Activated T-cell treated with anti-CD3 and anti-CD28 coated beads, Interleukin-2, amount 50 U/mL, for 4 hours (primary cell): ENCODE measurements at places on chromosomes 2 and 18. TPM values are rescaled to one million over a fixed set of nuclear protein-coding genes. Genes with fewer than 3 reads are reported as not detected.
A peak's percentile ranks its signal among the peaks of the same experiment; 100 is the strongest.

- no peak for DNase-seq
Measured at GRCh38 chr2:235639428-235639773, 145.6 kb downstream of the AGAP1 start.

DNA sequence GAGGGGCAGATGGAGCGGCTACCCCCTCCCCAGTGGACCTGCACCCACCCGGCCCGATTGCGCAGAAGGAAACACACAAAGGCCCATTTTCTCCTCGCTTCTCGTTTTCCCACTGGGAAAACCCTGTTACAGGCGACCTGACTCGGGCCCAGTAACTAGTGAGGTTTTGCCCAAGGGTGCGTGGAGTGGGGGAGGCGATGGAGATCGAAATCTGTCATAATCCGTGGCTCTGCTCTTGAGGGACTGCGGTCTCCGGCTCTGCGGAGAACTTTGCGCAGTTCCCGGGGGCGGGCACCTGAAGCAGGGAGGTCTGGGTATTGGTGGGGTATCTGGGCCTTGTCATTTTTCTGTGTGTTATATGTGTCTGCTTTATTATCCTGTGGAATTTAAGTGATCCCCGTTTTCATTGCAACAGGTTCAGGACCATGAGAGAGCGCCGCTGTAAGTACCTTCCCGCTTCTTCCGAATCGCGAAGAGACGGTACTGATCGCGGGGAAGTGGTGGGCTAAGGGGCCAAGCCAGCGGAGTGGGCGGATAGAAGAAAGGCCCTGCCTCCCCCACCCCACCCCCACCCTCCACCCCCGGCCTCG lies 4.0 kb upstream of the HOXD4 start:
- DNase-seq = no peak

DNA sequence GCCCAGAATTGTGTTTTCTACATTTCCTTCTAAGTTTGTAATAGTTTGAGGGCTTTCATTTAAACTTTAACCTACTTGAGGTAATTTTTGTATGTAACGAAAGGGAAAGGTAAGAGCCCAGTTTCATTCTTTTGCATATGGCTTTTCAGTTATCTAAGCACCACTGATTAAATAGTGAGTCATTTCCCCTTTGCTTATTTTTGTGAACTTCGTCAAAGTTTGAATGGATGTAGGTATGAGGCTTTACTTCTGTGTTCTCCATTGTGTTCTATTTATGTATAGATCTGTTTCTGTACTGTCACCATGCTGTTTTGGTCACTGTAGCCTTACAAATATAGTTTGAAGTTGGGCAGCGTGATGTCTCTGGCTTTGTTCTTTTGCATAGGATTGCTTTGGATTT lies 944.8 kb upstream of the CNTNAP5 start:
- no peak for DNase-seq

DNA sequence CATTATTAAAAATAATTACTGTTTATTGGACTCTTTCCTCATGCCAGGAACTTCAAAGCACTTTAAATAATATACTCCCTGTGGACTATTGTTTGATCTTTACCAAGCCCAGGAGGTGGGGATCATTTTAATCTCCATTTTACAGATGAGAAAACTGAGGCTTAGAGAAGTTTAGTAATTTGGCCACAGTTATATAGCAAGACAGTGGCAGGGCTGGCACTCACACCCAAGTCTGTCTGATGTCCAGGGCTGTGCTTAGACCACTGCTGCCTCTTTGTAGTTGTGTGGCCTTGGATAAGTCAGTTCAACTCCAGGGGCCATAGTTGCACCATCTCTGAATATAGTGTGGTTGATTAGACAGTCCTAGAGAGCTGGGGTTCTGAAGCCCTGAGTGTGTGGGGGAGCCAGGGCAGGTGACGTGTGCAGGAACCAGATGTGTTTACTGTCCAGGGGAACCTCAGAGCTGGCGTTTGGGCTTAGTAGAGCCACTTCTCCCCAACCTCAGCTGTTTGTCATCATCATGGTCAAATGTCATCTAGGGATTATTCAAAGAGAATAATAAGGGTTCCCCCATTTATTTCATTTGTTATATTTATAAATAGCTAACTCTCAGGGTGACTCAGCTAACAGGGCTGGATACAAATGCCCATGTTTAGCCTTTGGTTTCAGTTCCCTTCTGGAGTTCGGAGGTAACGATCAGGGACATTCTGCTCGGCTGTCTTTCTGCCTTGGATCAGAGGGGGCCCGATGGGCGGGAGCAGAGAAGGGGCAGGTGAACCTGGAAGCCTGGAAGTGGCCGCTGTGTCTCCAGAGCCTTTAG lies 68.0 kb downstream of the BOLA3 start:
- no peak for DNase-seq

DNA sequence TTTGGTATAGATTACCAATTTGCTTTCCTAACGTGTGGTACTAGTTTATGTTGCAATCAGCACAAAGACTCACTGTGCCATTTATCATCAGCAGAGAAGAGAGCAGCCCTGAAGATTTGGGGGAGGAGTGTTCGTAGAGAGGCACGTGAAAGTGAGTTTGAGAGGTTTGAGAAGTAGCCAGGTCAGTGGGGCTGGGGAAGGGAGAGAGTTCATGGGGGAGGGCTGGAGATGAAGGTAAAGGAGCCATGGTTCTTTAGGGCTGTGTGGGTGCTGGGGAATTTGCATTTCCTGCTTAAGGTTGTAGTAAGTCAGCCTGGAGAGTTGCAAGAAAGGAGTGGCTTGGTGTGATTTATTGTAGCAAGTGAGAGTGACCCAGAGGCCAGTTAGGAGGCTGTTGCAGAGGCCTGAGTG lies 172.1 kb downstream of the NEDD4L start:
- DNase-seq = no peak

The SRSF7 gene
- total RNA-seq = 454 TPM

The ARL4C gene
- total RNA-seq = 23.7 TPM

GRCh38 chr2:36667931-36668330 lies 28.6 kb upstream of the VIT start:
- no peak for DNase-seq

- DNase-seq = no peak
Measured at GRCh38 chr2:18046558-18047212, 168.2 kb downstream of the KCNS3 start.

The NEMP2 gene
- 8.6 TPM for total RNA-seq

- no peak for DNase-seq
Measured at GRCh38 chr18:595068-595467, 1.7 kb upstream of the CLUL1 start.

GRCh38 chr2:200796561-200796960 lies 15.1 kb upstream of the BZW1 start:
- no peak for DNase-seq

- DNase-seq = peak; percentile 28
Measured at GRCh38 chr2:62197011-62197924, 1.4 kb downstream of the B3GNT2 start.

DNA sequence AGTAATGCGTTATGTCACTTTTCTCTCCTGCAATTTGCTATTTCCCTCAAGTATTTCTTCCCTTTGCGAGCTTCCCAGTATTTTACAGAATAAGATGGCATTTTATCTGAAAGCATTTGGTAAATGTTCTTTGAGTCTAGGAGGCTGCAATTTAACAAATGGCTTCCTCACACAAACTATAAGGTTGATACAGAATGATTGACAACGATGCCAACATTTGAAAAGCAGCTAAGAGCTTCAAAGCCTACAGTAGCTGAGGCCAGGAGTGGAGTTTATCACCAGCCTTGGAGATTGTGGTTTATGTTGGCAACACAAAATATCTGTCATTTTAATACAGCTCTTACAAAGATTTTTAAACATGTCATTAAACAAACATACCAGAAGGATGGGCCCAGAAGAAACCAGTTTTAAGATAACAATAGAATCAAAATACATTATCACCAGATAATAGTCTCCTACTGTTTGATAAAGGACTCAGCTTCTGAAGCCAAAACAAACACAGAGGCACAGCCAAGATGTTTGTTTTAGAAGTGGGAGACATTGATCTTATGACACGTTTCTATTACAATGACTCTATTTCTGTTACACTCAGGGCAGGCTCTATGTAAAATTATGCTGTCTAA lies 711.4 kb upstream of the ACVR2A start:
- DNase-seq = no peak

- DNase-seq = no peak
Measured at GRCh38 chr18:5582076-5582475, 38.3 kb upstream of the EPB41L3 start.

DNA sequence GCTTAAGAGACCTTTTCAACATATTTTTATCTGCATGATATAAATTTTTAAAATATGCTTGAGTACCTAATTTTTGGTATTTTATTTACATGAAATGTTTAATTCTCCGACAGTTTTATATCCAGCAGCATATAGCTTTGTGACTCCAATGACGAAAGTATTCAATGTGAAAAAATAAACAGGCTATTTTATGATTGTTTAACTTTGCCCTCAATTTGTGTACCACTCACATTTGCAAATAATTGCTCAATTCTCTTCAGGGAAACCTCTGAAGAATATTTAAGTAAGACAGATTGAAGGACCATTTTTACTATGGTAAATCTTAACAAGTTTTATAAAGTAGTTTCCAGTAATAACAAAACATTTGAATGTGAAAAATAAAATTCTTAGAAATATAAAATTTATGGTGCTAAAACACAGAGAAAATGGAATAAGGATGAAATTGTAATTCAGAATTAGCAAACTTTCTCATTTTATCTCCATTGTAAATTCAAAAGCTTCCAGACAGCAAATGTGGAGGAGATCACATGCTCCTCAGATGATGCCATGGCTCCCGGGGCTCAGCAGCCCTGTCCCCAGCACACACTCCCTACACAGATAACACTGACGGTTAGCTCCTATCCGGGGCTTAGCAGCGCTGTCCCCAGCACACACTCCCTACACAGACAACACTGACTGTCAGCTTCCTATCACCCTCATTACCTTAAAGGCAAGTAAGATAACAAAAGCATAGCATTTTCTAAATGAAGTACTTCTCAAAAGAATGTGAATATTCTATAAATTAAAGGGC lies 39.7 kb downstream of the SH3YL1 start:
- no peak for DNase-seq

The CLHC1 gene
- 2.8 TPM for total RNA-seq

The C2orf66 gene
- total RNA-seq = not detected

The TSGA10 gene
- 3.4 TPM for total RNA-seq

GRCh38 chr2:71223767-71224333 lies 3.1 kb downstream of the PAIP2B start:
- DNase-seq = no peak

- no peak for DNase-seq
Measured at GRCh38 chr2:222671259-222672067, at the start of gene MOGAT1. TSS of gene MOGAT1 (plus strand) at chr2:222671658. CDS start at chr2:222671786, 128 bp downstream.

DNA sequence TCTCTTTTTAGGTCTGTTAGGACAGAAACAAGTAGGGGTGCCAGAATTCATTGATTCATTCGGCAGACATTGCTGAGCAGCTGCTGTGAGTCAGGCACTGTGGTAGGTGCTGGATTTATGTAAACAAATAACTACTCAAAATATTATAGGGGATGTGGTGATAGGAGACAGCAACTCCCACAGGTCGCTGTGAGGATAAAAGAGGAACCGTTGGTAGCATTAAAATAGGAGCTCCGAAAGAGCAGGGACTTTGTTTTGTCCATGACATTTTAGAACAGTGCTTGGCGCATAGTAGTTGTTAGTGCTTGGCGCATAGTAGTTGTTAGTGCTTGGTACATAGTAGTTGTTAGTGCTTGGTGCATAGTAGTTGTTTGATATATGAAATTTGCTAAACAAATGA lies 29.2 kb downstream of the ATP6V1C2 start:
- DNase-seq = no peak

DNA sequence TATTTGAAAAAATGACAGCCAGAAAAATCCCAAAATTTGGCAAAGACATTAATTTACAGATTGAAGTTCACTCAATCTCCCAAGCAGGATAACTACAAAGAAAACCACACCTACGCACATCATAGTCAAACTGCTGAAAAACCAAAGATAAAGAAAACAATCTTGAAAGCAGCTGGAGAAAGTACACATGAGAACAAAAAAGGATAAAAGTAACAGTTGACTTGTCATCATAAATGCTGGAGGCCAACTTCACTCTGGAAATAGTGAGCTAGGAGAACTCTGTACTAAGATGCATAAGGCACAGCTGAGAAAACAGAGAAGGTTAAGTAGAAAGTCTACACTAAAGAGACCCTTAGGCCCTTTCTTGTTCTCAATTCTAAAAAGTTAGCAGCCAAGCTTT lies 73.1 kb downstream of the TLK1 start:
- DNase-seq = no peak

DNA sequence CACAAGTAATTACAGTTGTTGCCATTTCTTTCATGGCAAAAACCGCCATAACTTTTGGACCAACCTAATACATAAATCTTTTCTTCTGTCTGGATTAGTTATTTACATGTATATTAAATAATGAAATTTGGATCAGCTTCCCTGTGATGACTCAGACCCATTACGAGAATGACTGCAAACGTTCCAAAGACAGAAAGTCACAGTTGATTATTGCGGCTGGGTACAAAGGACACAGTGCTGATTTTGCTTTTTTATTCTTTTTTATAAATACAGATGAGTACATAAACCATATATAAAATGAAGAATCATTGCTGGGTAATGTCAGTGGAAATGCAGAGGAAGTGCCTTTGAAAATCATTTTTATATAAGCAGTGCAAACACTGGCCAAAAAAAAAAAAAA lies 126.2 kb downstream of the TWIST2 start:
- no peak for DNase-seq

GRCh38 chr2:152432765-152433164 lies 97.8 kb downstream of the FMNL2 start:
- DNase-seq = no peak

The ASB18 gene
- not detected for total RNA-seq

DNA sequence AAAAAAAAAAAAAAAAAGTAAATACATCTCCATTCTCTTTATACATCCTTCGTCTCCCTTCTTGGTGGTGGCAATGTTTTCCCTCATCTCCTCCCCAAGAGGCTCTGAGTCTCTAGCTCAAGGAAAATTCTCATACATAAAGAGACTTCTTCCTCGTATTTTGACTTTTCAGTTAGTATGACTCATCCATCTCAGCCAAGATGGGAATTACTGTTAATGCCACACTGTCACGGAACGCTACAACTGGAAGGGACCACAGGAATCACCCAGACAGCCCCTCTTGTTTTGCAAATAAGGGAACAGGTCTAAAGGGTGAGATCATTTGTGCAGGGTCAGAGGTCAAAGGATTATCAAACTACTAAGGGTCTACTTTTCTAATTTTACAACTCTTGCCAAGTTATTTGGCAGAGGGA lies 19.5 kb downstream of the NFE2L2 start:
- no peak for DNase-seq

The SERPINB3 gene
- total RNA-seq = not detected

The FAM161A gene
- 3.0 TPM for total RNA-seq

DNA sequence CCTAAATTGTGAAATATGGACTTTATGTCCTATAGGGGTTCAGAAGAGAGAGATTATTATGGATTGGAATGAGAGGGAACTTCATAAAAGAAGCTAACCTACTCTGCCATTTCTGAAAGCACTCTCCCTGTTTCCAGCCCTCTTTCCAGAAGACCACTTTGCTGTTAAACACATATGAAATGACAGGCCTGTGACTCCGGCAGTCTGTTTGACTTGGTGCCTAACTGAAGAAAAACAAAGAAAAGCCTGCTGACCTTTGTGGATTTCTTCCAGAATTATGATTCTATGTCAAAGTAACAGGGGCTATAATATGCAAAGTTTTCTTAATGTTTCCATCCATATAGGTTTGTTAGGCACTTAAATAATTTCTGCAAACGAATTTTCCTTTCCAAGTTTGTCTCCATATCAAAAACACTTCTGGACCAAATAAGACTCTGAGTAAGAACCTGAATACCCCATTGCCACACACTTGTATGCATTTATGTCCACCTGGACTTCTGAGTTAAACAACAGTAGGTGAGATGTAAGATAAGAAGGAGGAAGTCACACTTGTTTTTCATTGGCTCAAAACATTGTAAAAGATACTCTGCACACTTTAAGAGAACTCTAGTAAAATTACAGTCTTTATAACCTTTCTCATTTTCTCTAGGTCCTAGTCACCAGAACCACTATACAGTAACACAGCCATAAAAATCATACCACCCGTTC lies 111.7 kb downstream of the PIEZO2 start:
- no peak for DNase-seq
